ENCODE measurements at places on chromosomes 7 and 10. TPM values are rescaled to one million over a fixed set of nuclear protein-coding genes. Genes with fewer than 3 reads are reported as not detected.

DNA sequence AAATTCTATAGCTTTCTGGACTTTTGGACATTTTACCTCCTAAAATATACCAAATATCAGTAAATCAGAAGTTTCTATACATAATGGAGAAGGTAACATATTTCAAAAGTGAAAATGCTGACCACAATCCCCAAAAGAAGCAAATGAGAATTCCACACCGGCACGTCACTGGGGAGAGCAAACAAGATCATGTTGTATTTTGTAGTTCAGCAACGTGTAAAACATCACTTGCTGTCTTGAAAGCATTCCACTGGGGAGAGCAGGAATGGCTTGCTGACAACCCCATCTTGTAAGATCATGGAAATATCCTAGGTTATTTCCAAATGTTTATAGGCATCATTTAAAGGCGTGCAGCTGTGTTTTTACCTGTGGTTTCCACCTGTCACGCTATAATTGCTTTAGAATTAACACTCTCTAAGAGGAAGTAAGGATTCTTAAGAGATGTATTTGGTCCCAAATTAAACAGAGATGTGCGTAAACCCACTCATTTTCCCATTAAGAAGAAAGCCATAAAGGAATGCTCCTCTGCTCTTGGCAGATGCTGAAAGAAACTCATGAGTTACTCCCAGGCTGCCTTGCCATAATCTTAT lies 397.1 kb upstream of the POT1 start:
- no peaks in the 10 kb centered on the region for H3K36me3 ChIP-seq
- no peaks in the 10 kb centered on the region for H3K4me1 ChIP-seq
- H3K27me3 ChIP-seq = no peaks in the 10 kb centered on the region
- no peak overlapping the region for H3K4me3 ChIP-seq

DNA sequence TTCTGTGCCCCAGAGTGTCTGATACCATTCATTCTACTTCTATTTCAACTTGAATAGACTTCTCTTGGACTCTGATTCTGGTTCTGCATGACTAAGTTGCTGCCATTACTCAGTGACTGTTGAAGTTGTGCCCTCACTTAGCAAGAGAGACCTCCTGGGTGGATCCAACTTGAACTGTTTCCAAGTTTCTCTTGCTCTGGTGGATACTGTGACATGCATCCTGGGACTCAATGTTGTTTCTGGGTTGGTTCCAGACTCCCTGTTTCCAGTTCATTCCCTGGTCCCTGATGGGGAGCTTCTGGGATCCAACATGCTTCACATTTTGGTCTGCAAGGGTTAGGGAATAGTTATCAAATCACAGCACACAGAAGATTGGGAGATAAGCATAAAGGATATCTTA lies 26.2 kb upstream of the PRPF18 start:
- H3K36me3 ChIP-seq = no peaks in the 10 kb centered on the region
- no peaks in the 10 kb centered on the region for H3K27me3 ChIP-seq
- H3K27ac ChIP-seq = no peak overlapping the region
- H3K4me3 ChIP-seq = no peak overlapping the region

PSTK gene
- total RNA-seq = 2.0 TPM

IL15RA gene
- total RNA-seq = 19.0 TPM

LIPF gene
- not detected for total RNA-seq

All from aorta (tissue), 5 donors.